SW 1271 (cell line): ENCODE measurements at places on chromosomes 2 and 18.

DNA sequence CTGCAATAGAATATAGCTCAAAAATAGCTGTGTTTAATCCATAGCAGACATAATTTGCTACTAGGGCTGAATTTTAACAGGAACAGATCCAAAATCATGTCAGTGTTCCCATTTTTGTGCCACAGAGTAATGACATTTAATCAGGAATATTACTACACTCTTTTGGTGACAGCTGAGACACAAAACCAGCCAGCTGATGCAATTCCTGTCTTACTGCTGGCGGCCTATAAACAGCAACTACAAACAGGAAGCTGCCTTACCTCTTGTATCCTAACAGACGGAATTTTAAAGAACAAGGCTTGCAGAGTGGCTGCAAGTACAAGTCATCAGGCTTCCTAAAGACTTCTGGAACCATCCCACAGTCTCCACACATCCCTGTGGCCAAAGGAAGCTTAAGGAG lies 218.1 kb downstream of the ZNF521 start:
- DNase-seq: no peak

- DNase-seq: no peak
Observed at GRCh38 chr2:54885891-54886290, 162.4 kb downstream of the EML6 start.

- DNase-seq: no peak
Observed at GRCh38 chr2:181679544-181679979, 755 bp downstream of the NEUROD1 start.

DNA sequence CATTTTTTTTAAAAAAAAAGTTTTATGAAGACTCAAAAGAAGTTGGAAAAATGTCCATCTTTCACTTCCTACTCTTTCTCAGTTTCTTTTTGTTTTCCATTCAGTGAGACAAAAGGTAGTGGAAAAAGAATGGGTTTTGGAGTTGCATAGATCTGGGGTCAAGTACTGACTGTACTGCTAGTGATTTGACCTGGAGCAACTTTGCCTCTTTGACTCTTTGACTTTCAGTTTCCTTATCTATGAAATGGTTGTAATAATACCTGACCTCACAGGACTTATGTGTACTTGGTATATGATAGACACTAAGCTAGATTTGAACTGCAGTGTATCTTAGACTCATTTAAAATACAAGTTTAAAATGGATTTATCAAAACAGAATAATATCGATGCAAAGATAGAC lies 3.5 kb upstream of the KCNE4 start:
- DNase-seq: no peak
